Mucosa of gallbladder (tissue), 1 donor: ENCODE measurements at places on chromosomes 6 and 20. TPM values are rescaled to one million over a fixed set of nuclear protein-coding genes. Genes with fewer than 3 reads are reported as not detected.

DNA sequence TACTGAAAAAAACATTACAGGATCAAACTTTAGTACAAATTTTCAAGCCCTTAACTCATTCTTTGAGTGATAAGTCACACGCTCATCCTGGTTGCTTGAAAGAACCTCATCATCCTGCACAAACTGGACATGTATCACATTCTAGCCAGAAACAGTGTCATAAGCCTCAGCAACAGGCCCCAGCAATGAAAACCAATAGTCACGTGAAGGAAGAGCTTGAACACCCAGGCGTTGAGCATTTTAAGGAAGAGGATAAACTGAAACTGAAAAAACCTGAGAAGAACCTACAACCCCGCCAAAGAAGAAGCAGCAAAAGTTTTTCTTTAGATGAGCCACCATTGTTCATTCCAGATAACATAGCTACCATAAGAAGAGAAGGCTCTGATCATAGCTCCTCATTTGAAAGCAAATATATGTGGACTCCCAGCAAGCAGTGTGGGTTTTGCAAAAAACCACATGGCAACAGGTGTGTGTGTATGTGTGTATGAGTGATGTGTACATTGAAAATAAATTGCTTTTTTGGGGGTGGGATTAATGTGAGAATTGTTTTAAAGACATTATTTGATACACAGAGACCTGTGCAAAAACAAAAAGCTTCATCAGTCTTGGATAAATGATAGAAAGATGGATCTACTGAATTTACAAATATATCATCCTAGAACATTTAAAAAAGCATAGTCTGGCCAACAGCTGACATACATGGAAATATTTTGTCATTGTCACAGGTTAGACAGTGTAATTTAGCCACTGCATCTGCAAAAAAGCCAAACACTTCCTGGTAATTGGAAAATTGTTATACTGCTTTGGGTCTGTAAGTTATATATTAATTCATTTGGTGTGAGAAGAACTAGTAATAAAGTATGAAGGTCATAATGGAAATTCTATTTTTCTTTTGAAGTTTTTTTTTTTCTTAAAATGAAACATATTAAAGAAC, 50.1 kb downstream of the PHF3 start:
- no peak for DNase-seq

DNA sequence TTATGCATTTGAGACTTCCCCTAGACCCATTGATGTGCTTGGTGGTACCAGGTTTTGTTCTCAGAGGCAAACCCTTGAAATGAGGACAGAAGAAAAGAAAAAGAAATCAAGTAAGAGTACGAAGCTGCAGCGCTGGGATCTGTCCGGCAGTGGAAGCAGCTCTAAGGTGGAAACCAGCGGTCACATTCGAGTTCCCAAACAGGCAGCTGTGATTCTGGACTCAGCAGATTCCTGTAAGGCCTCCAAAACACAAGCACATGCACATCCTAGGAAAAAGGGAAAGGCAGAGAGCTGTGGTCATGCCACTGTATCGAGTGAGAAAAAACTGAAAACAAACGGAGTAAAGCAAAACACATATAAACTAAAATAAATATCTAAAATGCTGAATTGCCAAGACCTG, 4.5 kb downstream of the FAM217B start:
- no peak for DNase-seq

DNA sequence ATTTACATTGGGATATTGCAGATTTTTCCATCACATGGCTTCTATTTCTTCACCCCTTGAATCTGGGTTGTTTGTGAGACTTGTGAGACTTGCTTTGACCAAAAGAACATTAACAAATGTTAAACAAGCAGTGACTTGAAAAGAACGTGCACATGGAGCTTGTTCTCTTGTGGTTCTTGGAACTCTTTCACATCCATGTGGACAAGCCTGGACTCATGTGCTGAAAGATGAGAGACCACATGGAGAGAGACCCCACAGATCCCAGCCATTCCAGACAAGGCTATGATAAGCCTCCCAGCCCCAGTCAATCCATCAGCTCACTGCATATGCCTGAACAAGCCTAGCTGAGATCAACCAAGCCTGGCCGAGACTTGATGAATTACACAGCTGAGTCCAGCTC, 1365.7 kb upstream of the GJE1 start:
- DNase-seq = no peak

GRCh38 chr6:129493354-129493902, 216.5 kb downstream of the ARHGAP18 start:
- no peak for DNase-seq

- no peak for DNase-seq
Observed at GRCh38 chr6:43886067-43886461, 116.1 kb downstream of the VEGFA start.

GRCh38 chr6:46755865-46756264, 9.1 kb downstream of the ANKRD66 start:
- no peak for DNase-seq

GRCh38 chr6:683742-684440, 9.0 kb downstream of the EXOC2 start:
- no peak for DNase-seq

DNA sequence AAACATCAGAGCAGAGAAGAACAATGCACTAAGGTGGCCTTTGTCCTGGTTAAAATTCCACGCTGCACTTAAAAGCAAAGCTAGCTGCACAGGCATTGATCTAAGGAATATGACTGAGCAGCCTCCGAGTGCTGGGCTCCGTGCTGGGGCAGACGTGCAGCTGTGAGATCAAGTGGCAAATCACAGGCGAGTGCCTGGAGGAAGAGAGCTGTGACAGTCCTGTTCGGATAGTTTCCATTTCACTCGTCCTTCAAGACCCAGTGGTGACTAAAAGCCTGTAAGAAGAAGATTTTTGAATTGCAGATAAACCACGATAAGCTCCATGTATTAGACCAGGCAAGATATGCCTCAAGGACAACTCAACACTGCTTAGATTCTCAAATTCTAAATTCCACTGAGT, 247.9 kb downstream of the ANKRD60 start:
- peak; percentile 35 for DNase-seq

- no peak for DNase-seq
Observed at GRCh38 chr6:157443066-157443800, 62.2 kb downstream of the ZDHHC14 start.

GRCh38 chr6:166970091-166970490, 13.7 kb upstream of the RNASET2 start:
- no peak for DNase-seq

GRCh38 chr6:166058064-166058739, 109.4 kb downstream of the TBXT start:
- DNase-seq = peak; percentile 28

DNA sequence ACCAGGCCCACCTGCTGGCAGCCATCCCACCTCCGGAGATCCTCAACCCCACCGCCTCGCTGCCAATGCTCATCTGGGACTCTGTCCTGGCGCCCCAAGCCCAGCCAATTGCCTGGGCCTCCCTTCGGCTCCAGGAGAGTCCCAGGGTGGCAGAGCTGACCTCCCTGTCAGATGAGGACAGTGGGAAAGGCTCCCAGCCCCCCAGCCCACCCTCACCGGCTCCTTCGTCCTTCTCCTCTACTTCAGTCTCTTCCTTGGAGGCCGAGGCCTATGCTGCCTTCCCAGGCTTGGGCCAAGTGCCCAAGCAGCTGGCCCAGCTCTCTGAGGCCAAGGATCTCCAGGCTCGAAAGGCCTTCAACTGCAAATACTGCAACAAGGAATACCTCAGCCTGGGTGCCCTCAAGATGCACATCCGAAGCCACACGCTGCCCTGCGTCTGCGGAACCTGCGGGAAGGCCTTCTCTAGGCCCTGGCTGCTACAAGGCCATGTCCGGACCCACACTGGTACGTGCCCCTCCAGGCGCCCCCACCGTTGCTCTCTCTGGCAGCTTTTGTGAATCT, 1.1 kb downstream of the SNAI1 start:
- no peak for DNase-seq

- DNase-seq = no peak
Observed at GRCh38 chr6:126235363-126235762, 104.6 kb upstream of the CENPW start.

DNA sequence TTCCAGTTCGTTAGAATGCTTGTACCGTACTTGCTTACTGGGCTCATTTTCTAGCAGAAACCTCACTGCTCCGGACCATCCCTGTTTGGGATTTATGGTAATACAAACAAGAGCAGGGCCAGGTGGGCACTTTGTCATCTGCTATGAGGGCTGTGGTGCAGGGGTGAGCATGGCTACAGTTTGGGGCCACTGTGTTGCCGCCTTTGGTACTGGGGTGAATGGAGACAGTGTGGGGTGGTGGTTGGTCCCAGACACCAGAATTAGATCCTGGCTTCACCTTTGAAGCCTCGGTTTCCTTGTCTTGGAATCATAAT, 95.0 kb downstream of the TOX2 start:
- no peak for DNase-seq

DNA sequence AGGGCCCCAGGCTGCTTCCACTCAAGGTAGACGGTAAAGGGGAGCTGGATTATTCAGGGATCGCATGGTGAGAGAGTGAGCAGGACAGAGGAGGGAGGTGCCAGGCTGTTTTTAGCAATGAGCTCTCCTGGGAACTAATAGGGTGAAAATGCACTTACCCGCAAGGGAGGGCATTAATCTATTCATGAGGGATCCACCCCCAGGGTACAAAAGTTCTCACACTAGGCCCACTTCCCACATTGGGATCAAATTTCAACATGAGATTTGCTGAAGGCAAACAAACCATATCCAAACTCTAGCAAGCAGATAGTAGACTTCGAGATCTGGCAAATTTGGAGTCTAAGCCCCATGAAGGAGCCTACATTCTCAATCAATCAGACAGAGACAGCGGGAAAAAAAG, 408.6 kb downstream of the RNF144B start:
- DNase-seq = no peak

DNA sequence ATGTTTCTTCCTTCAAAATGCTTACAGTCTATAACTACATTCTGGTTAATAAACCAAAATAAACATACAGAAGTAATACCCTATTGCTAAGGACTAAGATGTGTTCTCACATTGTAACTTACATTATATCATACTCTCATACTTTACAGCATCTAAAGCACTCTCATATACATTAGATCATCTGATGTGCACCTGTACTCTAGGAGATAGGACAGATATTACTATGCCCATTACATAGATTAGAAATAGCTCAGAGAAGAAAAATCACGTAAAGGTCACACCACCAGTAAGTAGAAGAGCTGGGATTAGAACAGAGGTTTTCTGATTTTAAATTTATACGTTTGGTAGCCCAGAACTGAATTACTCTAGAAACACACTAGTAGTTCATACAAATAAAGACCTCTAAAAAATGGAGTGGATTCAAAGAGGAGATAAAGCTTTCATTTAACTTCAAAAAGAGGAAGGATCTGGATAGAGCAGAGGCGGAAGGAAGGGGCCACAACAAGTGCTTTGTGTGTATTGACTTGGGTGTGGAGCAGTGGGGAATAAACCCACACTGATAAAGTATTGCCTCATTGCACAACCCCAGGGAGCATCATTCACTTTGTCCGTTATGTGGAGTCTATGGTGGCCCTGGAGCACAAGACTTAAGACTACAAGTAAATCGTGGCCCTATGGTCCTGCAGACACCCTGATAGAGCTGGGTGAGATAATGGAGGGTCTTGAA, 30.9 kb downstream of the SLC2A12 start:
- DNase-seq = no peak

GRCh38 chr6:6348256-6348655, 27.8 kb upstream of the F13A1 start:
- no peak for DNase-seq

GRCh38 chr6:54579011-54579410, 267.6 kb upstream of the FAM83B start:
- DNase-seq = no peak

- no peak for DNase-seq
Observed at GRCh38 chr6:168575346-168576098, 134.5 kb downstream of the SMOC2 start.

DNA sequence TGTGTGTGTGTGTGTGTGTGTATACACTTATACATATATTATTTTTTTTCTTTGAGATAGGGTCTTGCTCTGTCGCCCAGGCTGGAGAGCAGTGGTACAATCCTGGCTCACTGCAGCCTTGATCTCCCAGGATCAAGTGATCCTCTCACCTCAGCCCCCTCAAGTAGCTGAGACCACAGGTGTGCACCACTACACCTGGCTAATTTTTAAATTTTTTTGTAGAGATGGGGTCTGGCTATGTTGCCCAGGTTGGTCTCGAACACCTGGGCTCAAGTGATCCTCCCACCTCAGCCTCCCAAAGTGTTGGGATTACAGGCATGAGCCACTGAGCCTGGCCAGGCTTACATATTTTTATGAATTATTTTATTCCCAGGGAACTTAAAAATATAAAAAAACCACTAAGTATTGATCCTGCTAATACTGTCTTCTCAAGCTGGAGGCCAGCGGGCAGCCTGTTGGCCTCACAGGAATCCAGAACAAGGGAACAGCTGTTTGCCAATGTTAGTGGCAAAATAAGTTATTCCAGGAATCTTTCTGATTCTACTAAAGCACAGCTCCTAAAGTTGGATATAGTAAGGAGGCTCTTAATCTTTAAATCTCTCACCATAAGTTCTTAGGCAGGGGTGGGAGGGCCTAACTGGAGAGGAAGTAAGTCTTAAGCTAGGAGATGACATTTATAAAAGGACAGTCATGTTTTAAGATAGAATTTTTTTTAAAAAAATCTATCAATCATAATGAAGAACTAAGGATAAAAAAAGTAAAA, 135.5 kb upstream of the NUP153 start:
- no peak for DNase-seq

DNA sequence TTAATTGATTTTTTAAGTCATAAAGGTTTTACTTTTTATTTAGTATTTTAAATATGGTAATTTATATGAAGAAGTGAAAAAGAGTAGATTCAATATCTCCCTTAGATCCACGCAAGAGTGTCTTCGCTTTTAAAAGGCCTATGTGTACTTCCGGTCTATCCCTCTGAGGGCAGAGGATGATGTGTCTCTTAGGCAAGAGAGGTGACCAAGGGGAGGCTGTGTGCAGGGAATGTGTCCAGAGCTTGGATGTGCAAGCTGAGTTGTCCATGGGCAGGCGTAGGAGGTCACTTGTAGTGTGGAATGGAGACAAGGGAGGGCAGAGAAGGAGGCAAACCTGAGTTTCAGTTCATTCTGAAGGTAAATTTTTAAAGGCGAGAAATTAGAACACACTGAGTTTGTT, 113.9 kb downstream of the CRYBG1 start:
- no peak for DNase-seq

DNA sequence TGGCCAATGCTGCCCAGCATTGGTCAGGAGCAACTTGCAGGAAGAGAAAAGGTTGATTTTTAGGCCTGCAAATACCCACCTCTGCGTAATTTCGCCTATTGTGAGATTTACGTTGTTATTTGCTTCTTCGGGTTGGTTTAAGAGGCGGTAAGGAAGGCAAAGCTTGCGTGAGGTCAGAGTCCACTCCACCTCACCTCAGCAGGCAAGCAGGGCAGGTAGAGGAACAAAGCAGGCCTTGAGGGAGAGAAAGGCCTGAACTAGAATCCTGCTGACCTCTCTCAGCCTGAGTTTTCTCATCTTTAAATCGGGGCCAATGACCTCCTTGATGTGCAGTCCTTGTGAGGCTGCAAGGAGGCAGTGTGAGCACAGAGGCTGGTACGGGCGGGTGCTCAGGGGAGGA, 239.1 kb downstream of the CDC5L start:
- DNase-seq = peak; percentile 27

SOBP gene
- total RNA-seq = 11.0 TPM

APCDD1L gene
- 1.1 TPM for total RNA-seq

CNKSR3 gene
- 39.0 TPM for total RNA-seq

EPPIN gene
- not detected for total RNA-seq

ZC2HC1B gene
- not detected for total RNA-seq

LHFPL5 gene
- total RNA-seq = 0.69 TPM

RSPH9 gene
- total RNA-seq = 0.58 TPM

KIF25 gene
- total RNA-seq = 0.43 TPM

PRICKLE4 gene
- total RNA-seq = 13.1 TPM

SNX9 gene
- 56.7 TPM for total RNA-seq

MCM3 gene
- total RNA-seq = 32.2 TPM
